ENCODE measurements at places on chromosomes 6 and 20.

GRCh38 chr6:81668615-81669047 lies 83.8 kb downstream of the TENT5A start:
- DNase-seq = no peak

DNA sequence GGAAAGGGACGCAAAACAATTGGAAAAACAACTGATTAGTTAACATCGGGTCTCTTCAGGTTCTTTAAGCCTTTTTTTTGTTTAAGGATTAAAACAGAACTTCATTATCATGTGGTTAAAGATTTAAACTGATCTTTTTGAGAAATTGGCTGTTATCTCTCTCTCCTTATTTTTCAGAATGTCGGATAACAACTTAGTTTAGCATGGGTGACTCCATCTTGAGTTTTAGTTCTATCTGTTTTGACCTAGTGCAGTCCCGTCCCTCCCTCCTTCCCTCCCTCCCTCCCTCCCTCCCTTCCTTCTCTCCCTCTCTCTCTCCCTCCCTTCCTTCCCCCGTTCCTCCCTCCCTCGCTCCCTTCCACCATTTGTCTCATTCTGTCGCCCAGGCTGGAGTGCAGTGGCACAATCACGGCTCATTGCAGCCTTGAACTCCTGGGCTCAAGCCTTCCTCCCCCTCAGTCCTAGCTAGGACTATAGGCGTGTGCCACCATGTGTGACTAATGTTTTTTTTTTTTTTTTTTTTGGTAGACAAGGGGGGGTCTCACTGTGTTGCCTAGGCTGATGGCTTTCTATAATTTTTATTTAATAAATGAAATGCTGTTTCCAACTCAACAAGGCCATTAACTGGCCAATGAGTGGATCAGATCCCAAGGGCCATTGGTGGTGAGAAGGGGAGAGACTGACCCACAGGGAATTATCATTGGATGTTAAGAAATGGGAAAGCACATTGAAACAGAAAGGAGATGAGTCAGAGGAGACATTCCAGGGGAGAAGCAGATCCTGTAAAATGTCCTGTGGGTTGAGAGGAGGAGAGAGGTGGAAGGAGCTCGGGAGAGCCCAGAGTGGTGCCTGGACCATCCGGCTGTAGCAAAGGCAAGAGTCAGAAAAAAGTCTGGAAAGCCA lies 13.6 kb downstream of the BAK1 start:
- DNase-seq = no peak

GRCh38 chr6:11604836-11605506 lies 67.4 kb downstream of the TMEM170B start:
- no peak for DNase-seq

DNA sequence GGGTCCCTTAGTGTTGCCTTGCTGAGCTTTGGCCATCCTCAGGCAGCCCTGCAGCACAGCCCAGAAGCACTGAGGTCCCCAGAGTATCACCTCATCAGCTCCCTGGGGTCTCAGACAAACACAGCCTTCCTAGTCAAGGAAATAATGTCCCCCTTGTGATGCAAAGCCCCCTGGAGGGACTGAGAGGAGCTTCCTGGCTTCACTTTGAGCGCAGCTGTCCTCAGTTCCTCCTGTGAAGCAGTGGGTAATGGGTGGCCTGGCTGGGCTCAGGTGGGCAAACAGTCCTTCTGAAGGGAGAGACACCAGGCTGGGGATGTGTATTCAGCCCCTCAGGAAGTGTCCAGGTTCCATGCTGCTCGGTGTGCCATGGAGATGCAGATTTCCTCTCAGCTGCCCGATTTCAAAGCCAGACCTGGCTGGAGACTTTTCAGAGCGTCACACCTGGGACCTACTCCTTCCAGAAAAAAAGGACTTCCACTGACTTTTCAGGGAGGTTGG lies 79.2 kb upstream of the FOXA2 start:
- no peak for DNase-seq

DNA sequence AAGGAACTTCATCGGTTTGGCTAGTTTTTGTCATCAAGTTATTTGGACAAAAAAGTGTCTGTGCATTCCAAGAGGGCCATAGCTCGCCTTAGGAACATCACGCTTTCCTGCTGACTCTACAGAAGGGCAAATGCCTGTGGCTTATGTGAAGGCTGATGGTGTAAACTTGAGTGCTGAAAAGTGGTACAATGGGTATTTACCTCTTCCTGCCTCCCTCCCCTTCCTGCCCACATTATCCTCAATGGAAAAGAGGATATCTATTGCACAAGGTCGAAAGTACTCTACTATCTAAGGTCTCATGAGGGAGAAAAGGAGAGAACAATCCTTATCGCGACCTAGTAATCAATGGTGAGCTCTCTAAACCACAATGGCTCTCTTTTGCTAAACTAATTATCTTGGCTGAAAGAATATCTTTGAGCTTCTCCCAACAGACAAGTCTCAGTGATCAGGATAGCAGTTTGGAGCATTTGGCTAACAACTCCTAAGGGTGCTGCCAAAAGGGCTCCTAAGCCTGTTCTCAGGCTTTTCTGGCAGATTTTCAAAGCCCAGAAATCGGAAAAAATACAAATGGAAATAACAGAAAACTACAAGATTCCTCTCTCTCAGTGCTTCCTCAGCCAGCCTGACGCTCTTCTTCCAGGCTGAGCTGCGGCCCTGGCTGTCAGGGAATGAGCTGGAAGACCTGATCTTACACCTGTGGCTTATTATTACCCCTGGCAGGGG lies 42.6 kb upstream of the ENPP1 start:
- no peak for DNase-seq

GRCh38 chr6:63637865-63638445 lies 2.4 kb downstream of the PHF3 start:
- DNase-seq = no peak

GRCh38 chr6:52227495-52227894 lies 16.8 kb downstream of the IL17F start:
- no peak for DNase-seq

DNA sequence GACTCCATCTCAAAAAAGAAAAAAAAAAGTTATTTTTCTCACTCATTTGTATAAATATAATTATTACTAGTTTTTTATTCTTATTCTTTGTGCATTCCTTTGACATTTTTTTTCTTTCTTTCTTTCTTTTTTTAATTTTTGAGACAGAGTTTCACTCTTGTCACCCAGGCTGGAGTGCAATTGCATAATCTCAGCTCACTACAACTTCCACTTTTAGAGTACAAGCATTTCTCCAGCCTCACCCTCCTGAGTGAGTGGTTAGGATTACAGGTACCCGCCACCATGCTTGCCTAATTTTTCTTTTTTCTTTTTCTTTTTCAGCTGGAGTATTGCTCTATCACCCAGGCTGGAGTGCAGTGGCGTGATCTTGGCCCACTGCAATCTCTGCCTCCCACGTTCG lies 51.4 kb upstream of the JARID2 start:
- DNase-seq = no peak

- no peak for DNase-seq
Measured at GRCh38 chr6:101486124-101486523, 92.6 kb downstream of the GRIK2 start.

GRCh38 chr6:150994026-150994425 lies 128.5 kb downstream of the MTHFD1L start:
- no peak for DNase-seq

DNA sequence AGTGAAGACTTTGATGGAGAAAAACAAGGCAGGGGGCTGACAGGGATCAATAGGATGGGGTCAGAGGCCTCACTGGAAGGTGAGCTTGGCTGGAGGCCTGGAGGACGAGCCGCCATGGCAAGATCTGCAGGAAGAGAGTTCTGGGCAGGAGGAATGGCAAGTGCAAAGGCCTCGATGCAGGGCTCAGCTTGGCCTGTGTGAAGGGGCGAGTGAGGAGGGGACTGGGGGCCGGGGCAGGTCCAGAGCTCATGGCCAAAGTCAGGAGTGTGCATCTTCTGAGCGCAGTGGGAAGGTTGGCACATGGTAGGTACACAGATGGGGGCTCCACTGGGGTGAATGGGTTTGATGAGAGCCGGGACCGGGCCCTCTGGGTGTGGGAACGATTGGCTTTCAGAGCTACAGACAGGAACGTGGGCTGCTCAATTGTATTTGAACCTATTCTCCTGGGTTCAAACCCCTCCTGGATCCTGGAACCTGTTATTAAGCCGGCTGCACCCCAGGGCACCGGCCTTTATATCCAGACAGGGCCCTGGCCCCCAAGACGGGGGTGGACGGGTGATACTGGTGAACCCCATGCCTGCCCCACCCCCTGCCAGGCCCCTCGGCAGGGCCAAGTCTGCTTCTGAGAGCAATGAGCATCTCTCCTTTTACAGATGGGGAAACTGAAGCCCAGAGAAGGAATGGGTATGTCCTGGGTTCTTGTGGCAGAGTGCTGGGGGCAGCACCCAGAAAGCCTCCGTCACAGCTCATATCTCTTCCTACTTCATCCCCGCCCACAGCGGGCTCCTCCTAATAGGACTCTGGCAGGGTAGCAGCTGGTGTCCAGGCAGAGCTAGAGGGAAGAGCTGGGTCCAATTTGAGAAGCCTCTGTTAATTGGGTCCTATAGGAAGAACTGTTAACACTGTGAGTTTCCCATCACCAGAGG lies 106.1 kb downstream of the CEBPB start:
- no peak for DNase-seq

DNA sequence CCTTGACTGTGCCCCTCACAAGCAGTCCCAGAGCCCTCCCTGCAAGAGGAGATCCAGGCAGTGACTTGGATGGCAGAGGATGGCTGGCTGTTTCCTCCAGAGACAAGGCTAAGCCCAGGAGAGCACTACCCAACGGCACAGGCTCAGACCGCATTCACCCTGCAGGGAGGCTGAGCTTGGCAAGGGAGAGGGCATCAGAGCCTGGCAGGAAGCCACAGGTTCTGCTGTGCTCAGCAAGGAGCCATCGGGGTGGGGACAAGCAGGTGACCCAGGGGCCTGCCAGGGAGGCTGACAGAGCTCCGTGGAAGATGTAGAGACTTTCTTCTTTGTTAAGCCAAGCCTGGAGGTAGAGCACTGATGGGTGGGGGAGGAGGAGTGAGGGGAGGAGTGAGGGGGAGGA lies 159.2 kb upstream of the CST7 start:
- no peak for DNase-seq

GRCh38 chr6:163346497-163346961 lies 68.0 kb upstream of the QKI start:
- no peak for DNase-seq

DNA sequence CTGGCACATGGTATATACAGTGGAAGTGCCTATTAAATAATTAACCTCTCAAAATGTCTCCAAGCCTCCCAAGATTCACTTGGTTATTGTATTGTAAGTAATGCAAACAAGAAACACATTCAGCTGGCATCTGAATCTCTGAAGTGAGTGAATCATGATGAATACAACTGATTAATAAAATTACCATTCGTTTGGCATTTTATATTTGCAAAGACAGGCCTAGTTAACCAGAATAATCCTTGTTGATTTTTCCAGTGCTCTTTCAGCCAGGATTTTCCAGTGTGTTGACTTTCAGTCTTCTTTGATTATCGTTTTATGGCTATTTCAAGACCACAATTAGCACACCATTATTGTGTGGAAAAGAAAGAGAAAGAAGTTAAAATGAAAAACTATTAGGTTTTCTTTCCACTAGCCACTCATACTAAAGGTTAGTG lies 20.3 kb downstream of the SLC22A2 start:
- DNase-seq = no peak

DNA sequence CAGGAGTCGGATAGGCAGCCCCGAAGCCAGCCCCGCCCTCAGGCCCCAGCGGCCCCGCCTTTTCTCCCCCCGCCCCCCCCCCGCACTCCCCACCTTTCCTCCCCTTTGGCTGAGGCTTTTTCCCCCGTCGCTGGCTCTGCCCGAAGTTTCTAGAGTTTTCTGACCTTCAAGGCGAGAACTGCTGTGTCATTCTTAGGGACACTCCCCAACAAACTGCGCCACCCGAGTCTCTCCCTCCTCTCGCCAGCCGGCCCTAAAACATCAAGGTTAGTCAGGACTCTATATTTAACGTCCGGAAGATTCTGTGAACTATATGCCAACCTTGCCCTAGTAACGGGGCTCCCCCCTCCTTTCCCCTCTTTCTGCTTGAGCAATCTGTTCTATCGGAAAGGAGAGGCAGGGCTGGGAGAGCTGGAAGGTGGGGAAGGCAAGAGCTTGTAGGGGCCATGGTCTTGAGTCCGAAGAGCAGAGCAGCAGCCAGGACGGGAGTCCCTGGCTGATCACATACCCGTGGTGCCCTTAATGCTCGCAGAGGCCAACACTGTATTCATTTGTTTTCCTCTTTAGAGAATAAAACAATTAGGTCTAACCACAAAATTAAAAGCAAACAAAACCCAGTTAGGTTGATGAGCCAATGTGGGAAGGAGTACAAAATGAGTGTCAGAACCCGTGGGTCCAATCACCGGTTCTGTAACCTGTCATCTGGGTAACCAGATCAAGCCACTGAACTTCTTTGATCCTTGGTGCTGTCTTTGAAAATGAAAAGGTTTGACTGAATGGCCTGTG lies 5.3 kb upstream of the HSPA1B start:
- DNase-seq = peak; percentile 39

- DNase-seq = no peak
Measured at GRCh38 chr20:36130390-36130789, 24.1 kb upstream of the EPB41L1 start.

DNA sequence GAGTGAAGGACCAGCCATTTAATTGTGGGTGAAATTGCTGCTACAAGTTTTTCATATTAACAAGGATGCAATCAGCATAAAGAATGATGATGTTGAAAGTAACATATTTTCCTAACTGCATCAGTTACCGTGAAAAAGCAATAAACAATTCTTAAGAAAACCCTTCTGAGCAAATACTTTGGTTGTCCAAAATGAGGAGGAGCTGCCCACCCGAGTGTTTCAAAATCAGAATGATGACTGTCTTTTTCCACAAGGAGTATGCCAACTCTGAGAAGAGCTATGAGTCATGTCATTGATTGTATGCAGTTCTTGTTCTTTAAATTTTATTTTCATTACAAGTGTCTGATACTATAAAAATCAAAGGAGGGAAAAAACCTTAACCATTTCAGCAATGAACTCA lies 470.5 kb downstream of the COL12A1 start:
- DNase-seq = no peak

DNA sequence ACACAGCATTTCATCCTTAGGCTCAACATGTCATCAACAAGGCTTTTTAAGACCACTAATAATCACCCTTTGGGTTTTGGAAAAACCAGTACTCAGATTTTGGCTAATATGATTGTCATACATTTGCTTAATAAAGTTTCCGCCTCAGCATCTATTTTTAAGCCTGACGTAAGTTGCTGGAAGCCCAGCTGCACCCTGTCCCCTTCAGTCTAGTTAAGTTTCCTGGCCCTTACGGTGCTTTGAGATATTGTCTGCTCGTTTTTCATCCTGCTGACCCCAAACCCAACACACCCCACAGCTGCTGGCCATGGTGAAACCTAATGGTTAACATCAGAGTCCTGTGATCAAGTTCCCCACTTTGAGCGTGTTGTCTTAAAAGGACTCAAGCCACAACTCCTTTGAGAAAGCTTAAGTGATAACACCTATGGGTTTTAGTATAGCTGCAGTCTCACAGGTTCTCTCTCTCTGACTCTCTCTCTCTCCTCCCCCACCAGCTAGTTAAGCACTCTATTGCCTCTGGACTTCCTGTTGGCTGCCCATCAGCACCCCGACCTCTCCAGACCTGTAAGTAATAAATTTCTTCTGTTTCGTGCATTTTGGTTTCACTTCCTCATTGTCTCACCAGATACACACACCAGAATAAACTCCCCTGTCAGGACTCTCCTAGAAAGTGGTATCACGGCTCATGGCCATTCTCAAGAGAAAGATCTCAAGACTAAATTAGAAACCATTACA lies 802.0 kb downstream of the C6orf118 start:
- DNase-seq = no peak

GRCh38 chr20:63070771-63071540 lies 64.2 kb upstream of the BHLHE23 start:
- DNase-seq = no peak
